ENCODE measurements at places on chromosomes 4 and X.
A peak's percentile ranks its signal among the peaks of the same experiment; 100 is the strongest.

DNA sequence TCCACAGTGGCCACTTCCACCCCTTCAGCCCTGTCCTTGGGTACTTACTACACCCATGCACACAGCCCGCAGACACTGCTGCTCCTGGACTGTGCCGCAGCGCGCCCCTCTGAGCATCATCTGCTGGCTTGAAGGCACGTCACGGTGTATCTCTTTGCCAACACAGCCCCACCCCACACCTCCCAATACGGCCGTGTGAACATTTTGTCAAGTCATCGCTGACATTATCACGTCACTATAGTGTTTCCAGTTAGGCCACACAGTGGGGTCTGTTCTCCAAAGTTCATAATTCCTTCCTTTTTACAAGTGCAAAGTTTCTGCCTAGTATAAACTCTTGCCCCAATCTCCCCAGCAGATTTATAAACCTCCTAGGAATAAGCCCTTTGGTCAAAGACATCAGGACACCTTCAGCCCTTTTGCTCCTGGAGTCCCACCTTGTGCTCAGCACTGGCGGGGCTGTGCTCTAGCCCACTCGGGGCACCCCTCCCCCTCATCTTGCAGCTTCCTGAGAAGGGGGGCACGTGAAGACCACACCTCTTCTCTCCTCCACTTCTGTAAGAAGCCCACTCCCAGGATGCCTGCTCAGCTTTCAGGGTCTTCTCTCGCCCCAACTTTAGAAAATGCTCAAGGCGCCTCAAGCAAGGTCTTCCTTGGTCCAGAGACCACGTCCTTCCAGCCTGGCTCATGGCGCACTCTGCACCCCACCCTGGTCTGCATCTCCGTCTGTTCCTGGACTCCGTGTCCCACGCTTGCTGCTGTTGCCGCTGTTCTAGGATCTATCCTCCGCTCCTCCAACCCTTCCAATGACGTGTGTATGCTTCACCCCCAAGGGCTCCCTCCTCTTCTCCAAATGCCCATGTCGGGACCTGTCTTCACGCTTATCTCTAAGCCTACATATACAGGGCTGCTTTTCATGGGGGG, 7.2 kb downstream of the FAM53A start:
- no peak for DNase-seq

DNA sequence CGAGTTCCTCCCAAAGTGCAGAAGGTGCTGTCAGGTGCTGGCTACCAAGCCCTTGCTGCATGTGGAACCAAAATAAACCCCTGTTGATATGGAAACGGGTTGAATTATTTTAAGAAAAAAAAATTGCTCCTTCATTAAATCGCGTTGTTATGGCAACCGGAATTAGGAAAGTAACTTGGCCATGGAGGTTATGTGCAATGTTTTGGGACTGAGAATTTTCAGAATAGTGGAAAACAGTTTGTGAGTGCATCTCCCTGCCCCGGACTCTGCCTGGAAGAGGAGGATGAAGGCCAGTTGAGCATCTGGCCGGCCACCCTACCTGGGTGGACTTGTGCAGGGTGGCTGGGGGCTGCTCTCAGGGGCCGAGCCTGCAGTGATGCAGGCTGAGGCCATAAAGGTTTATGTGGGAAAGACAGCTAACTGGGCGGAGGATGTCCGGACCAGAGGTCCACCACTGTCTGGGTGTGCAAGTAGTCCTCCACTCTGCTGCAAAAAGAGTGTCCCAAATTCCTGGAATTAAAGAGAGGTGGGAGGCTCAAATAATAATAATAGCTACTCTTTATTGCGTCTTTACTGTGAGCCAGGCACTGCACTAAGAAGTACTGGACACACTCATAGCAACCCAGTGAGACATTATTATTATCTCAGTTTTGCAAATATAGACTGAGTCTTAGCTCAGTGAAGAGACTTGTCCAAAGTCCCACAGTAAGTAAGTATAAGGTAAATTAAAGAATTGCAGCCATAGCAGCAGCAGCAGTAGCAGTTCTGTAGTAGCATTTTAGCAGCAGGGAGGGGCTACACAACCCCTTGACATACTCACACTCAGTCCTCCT, 20.6 kb downstream of the RTL5 start:
- no peak for DNase-seq

GRCh38 chrX:23114241-23114640, 114.5 kb downstream of the DDX53 start:
- DNase-seq, result no peak

DNA sequence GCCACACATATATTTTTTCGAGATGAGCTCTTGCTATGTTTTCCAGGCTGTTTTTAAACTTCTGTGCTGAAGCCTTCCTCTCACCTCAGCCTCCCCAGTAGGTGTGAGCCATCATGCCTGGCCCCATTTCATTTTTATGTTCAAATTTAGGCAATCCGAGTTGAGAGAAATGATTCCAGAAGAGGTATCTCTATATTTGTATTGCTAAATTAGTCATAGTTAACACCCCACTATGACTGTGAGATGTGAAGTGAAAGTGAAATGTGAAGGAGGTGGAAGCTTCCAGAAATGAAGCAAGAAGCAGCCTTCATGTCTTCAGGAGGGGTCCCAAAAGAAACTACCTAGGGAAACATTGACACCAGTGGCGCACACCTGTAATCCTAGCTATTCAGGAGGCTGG, 17.7 kb downstream of the APELA start:
- DNase-seq, result no peak

DNA sequence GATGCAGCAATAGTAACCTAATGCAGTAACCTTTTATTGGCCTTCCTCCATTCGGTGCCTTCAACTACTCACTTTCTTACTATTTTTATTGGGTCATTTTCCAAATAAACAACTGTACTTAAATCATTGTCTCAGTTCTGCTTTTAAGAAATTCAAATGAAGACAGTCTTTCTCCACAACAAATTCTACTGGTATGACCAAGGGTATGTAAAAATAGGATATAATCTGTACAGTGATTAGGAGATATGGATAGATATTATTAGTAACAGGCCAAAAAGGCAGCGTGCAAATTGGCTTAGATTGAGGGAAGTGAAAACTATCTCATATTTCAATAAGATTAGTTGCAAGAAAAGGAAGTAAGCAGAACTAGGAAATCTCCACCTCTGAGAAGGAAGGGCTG, 177.4 kb upstream of the PPP1R2C start:
- no peak for DNase-seq

- DNase-seq, result no peak
These were observed 205.4 kb upstream of the ITM2A start for GRCh38 chrX:79572566-79572965.

GRCh38 chr4:675036-675882, 917 bp downstream of the MYL5 start:
- DNase-seq, result peak; percentile 31

GRCh38 chr4:38086151-38086848, 126.1 kb downstream of the PTTG2 start:
- DNase-seq, result no peak

DNA sequence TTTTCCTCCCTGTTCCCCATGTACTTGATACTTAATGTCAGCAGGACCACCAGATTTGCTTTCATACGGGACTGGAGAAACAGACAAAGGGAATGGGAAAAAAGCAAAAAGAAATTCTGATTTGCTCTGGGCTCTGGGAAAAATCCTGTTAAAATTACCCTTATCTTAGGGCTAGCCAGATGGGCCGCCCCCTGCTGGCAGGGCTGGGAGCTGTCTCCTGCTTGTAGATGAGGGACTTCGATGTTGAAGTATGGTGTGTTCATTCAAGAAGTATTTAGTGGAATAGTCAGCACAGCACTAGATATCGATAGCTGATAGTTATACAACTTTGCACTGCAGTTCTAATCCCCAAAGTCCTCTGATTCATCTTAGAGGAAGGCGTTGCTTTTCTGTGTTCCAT, 45.8 kb downstream of the BCORL1 start:
- DNase-seq, result no peak

DNA sequence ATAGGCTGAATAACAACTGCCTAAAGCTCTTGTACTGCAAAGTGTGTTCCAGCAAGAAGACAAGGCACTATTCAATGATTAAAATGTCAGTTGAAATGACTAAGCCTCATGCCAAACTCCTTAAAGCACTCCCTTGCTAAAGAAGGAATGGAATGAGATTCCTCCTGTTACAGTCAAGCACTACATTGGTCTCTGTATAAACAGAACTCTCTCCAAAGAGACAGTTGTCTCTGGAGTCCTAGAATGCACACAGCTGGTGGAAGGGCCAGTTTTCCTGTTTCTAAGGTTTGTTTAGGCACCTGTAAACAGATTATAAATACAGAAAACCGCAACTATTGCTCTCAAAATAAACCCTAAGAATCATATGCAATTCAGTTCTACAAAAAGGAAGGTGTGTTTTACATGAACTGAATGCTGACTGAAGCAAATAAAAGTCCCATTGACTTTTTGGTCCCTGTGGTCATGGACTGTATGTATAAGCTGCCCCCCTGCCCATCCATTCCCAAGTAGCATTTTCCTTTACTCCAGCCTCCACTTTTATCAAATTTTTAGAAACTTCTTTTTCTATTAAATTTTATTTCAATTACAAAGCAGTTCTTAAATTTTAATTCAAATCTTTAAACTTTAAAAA, 47.0 kb downstream of the FAT1 start:
- DNase-seq, result no peak

GRCh38 chr4:24245491-24245820, 338.9 kb downstream of the DHX15 start:
- DNase-seq, result no peak

DNA sequence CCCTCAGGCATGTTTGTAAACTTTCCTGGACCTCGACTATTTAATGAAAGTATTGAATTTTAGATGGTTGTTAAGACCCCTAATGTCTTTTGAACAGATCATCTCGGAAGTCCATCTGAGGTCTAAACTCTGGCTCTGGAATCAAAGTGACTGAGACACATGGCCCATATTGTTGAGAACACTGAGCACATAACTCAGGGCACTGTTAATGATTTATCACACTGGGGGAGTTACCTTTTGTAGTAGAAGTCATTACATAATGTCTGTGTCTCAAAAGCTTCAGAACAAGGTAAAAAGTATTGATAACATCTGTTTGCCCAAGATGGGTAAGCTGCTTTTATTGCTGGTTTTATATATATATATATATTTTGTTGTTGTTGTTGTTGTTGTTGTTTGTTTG, 103.4 kb upstream of the HS3ST1 start:
- DNase-seq, result no peak

DNA sequence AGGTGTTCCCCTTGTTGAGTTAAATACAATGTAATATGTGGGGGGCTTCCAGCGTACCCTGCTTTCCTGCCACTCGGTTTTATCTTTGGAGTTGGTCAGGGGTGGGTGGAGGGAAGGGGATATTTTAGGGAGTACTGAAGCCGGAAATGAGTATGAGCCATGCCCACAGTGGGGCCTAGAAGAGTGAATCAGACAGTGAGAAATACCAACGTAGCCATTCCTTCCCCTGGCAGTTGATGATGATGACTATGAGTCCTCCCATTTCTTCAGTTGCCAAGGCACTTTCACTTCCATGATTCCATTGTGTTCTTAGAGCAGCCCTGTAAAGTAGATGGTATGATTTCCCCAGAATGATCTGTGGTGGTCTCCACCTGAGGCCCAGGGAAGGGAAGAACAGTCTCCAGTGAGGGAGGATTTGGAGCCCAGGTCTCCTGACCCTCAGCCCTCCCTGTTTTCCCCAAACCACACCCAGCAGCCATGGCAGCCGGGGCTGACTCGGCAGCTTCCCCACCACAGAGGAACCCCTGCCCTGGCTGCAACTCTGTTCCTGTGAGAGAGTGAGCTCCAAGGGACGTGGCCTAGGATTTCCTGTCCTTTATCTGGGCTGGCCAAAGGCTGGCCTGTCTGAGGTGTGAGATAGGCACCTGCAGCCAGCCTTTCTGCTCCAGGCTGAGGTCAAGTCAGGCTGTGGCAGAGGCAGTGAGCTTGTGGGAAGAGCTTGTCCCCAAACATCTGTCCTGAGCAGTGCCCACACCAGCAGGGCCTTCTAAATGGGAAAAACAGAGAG, 52.7 kb downstream of the STARD8 start:
- DNase-seq, result no peak

DNA sequence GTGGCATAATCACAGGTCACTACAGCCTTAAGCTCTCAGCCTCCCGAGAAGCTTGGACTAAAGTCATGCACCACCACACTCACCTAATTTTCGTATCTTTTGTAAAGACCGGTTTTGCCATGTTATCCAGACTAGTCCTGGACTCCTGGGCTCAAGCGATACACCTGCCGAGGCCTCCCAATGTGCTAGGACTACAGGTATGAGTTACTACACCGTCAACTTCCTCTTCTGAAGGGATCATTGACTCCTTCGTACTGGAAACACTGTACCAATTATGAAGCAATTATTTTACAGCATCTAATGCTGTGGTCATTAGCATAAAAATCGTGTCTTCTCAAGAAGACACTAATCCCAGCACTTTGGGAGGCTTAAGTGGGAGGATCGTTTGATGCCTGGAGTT, 35.2 kb downstream of the PDS5A start:
- no peak for DNase-seq

DNA sequence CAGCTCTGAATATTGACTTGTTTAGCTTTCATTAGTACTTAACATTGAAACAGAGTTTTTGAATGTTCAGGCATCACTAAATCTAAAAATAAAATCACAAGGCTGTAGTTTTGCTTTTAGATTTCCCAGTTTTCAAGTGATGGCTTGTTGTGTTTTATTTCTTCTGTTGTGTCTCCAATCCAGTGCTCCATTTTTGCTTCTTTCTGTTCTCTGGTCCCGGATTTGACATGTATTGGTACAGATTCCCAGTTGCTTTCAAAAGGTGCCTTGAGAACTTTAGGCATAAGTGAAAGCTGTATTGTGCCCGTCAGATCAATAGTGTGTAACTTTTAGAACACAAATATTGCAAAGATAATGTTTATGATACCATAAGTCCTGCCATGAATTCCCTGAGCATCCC, 53.2 kb downstream of the ARHGAP10 start:
- DNase-seq, result no peak

DNA sequence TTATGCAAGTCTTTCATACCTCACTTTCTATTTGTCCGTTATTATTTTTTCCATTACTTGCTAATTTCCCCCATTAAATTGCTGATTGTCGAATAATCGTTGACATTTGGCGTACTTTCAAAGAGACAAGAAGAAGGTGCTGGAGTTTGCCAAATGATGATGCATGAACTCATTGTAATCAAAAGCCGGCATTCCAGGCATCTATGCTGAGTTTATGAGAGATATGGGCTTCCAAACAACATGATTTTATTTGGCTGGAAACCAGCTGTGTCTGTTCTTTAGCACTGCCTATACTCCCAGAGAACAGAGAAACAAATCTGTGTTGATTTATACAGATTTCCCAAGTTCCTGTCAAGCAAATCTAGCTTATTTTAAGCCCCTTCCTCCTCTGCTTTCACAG, 80.8 kb upstream of the RPS6KA3 start:
- DNase-seq, result no peak

- no peak for DNase-seq
These were observed 3.8 kb downstream of the TCEAL9 start for GRCh38 chrX:103360092-103360491.

GRCh38 chr4:169367826-169368225, 97.1 kb upstream of the SH3RF1 start:
- no peak for DNase-seq

- DNase-seq, result no peak
These were observed 132.9 kb downstream of the LDB2 start for GRCh38 chr4:16765546-16765945.

- no peak for DNase-seq
These were observed 298.3 kb downstream of the HS3ST1 start for GRCh38 chr4:11130195-11130970.

- no peak for DNase-seq
These were observed 12.6 kb upstream of the PDE6B start for GRCh38 chr4:612749-613125.

Data from H9 (cell line).